ENCODE measurements at places on chromosomes 11 and 22. TPM values are rescaled to one million over a fixed set of nuclear protein-coding genes. Genes with fewer than 3 reads are reported as not detected.

- DNase-seq, result no peak
These were observed 68.5 kb upstream of the PPARA start for GRCh38 chr22:46081831-46082210.

GRCh38 chr11:125579811-125580210 lies 10.5 kb downstream of the EI24 start:
- DNase-seq, result no peak

GRCh38 chr11:69513663-69514224 lies 32.3 kb downstream of the LINC01488 start:
- DNase-seq, result no peak

GRCh38 chr11:123593570-123593969 lies 60.9 kb downstream of the SCN3B start:
- DNase-seq, result no peak

- no peak for DNase-seq
These were observed 237.3 kb upstream of the NCAM1 start for GRCh38 chr11:112723676-112724495.

The KCNC1 gene
- polyA plus RNA-seq, result 0.16 TPM

The KCNK4 gene
- 0.05 TPM for polyA plus RNA-seq

The KCNQ1OT1 gene
- polyA plus RNA-seq, result 0.41 TPM

The NLRP10 gene
- not detected for polyA plus RNA-seq

Measured in right cardiac atrium (tissue), 5 donors.